Type B pancreatic cell (in vitro differentiated cells): ENCODE measurements at places on chromosomes 2 and 18. TPM values are rescaled to one million over a fixed set of nuclear protein-coding genes. Genes with fewer than 3 reads are reported as not detected.
A peak's percentile ranks its signal among the peaks of the same experiment; 100 is the strongest.

- H3K4me1 ChIP-seq, result no peaks in the 10 kb centered on the region
- no peaks in the 10 kb centered on the region for H3K27me3 ChIP-seq
- H3K27ac ChIP-seq, result no peak overlapping the region
Observed at GRCh38 chr2:210842896-210843295, 286.5 kb downstream of the CPS1 start.

Gene BMP10
- total RNA-seq, result 0.36 TPM in 1 of 2 replicates, not detected in the other

DNA sequence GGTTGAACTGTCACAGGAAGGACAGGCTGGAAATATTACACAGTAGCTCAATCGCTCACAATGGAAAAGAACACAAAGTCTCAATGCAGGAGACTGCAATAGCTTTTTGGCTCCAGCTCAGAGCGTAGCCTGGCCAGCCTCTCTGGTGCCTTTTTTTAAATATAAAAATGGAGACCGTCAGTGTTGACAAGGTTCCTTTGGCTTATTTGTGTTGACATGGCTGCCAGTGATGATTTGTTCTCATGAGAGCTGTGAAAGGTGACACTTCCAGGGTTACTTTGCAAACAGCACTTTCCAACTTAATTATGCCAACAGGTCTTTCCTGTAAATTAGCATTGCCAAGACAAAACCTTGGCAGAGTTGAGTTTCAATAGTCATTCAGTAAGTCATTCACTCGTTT, 70.8 kb downstream of the KCNE4 start:
- no peaks in the 10 kb centered on the region for H3K36me3 ChIP-seq
- no peak overlapping the region for H3K27ac ChIP-seq
- no peak overlapping the region for H3K4me3 ChIP-seq
- DNase-seq, result no peak

GRCh38 chr2:15562354-15563031, 1.4 kb upstream of the NBAS start:
- H3K4me1 ChIP-seq, result peaks cover 41% of the 10 kb centered on the region
- H3K36me3 ChIP-seq, result no peaks in the 10 kb centered on the region
- peak overlapping the region; percentile 90 for H3K27ac ChIP-seq

GRCh38 chr2:65256054-65256453, 28.4 kb downstream of the ACTR2 start:
- H3K4me1 ChIP-seq, result no peaks in the 10 kb centered on the region
- H3K36me3 ChIP-seq, result peaks cover 29% of the 10 kb centered on the region
- no peak overlapping the region for H3K4me3 ChIP-seq
- no peak overlapping the region for H3K27ac ChIP-seq
- no peaks in the 10 kb centered on the region for H3K27me3 ChIP-seq
- DNase-seq, result no peak

Gene PLGLB2
- 3.4 and 5.1 TPM in 2 replicates for total RNA-seq

Gene MARCHF4
- 0.93 and 1.1 TPM in 2 replicates for total RNA-seq

DNA sequence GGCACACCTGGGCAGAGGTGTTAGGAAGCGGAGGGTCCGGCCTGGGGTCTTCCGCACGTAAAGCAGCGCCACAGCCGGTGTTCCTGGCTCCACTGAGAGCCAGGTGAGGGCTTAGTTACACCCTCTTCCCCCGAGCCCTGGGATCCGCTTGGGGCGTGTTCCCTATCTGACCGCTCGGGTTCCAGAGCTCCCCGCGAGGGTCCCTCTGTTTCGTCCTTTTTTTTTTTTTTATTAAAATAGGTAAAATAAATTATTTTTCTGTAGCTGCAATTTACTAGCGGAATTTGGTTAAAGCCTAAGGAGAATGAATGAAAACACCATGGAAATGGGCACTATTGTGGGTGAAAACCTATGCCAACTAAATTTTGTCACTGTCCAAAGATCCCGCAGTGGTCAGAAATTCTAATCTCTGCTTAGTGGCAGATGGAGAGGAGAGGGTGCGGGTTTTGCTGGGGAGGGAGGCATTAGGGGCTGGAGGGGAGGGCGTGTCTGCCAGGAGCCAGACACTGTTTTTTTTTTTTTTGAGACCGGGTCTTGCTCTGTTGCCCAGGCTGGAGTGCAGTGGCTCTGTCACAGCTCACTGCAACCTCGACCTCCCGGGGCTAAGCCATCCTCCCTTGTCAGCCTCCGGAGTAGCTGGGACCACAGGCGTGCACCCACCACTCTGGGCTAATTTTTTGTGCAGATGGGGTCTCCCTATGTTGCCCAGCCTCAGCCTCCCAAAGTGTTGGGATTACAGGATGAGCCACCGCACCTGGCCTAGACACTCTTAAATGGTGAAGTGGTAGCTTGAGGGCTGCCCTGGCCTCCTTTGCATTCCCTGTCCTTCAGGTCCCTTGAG, 834 bp downstream of the PDCL3 start:
- DNase-seq, result no peak
- no peaks in the 10 kb centered on the region for H3K4me1 ChIP-seq
- peak overlapping the region; percentile 98 for H3K27ac ChIP-seq
- peaks cover 20% of the 10 kb centered on the region for H3K36me3 ChIP-seq
- H3K27me3 ChIP-seq, result no peaks in the 10 kb centered on the region
- peak overlapping the region; percentile 98 for H3K4me3 ChIP-seq

GRCh38 chr2:12094134-12094533, 347.7 kb downstream of the LPIN1 start:
- H3K4me1 ChIP-seq, result peaks cover 5% of the 10 kb centered on the region
- no peak overlapping the region for H3K4me3 ChIP-seq
- no peak overlapping the region for H3K27ac ChIP-seq
- H3K27me3 ChIP-seq, result peaks cover 3% of the 10 kb centered on the region
- no peaks in the 10 kb centered on the region for H3K36me3 ChIP-seq
- no peak for DNase-seq

GRCh38 chr18:24602201-24602600, 141.8 kb downstream of the HRH4 start:
- H3K27ac ChIP-seq, result no peak overlapping the region
- H3K36me3 ChIP-seq, result no peaks in the 10 kb centered on the region
- peaks cover 14% of the 10 kb centered on the region for H3K27me3 ChIP-seq
- no peak overlapping the region for H3K4me3 ChIP-seq

- no peaks in the 10 kb centered on the region for H3K27me3 ChIP-seq
- no peak for DNase-seq
- peaks cover 21% of the 10 kb centered on the region for H3K4me1 ChIP-seq
Observed at GRCh38 chr2:25228848-25229278, 60.5 kb upstream of the POMC start.

GRCh38 chr2:8152392-8153257, 529.2 kb upstream of the ID2 start:
- H3K36me3 ChIP-seq, result no peaks in the 10 kb centered on the region
- no peaks in the 10 kb centered on the region for H3K27me3 ChIP-seq
- H3K4me3 ChIP-seq, result no peak overlapping the region
- DNase-seq, result no peak

DNA sequence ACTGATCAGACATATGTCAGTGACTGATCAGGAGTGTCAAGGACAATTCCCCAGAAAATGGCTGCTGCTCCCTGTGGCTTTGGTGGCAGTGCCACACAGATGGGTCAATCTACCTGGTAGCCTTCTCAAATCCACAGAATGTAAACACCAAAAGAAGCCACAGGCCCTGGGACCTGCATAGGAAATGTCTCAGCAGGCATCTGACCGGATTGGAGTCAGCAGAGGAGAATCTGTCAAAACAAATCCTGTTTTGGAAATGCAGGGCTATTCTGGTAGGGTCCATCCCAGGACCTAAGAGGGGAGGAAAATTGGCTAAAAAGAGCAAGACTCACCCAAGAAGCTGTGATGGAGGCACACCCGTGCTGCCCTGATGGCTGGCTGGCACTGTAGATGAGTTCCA, 189.7 kb downstream of the TMEM247 start:
- H3K4me1 ChIP-seq, result peaks cover 32% of the 10 kb centered on the region
- H3K27me3 ChIP-seq, result no peaks in the 10 kb centered on the region
- H3K27ac ChIP-seq, result no peak overlapping the region
- no peaks in the 10 kb centered on the region for H3K36me3 ChIP-seq
- DNase-seq, result no peak

Gene FAM124B
- total RNA-seq, result not detected in 2 replicates

DNA sequence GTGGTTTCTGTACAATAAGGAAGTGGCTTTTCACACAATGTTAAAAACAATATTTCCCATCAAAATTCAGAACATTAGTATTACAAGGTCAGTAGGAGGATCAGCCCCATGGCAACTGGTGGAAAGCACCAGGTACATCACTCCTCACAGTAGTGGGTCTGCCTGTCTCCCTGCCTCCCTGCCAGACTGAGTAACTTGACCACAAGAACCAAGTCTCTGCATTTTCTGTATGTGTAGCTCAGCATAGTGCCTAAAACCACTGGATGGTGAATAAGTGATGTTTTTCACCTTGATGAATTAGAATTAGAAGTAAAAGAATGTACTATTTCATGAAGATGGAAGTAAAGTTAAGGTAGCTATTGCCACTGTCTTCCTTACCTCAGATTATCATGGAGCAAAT, 4.1 kb upstream of the WDR7 start:
- no peak overlapping the region for H3K4me3 ChIP-seq
- peaks cover 8% of the 10 kb centered on the region for H3K4me1 ChIP-seq
- H3K27me3 ChIP-seq, result no peaks in the 10 kb centered on the region

DNA sequence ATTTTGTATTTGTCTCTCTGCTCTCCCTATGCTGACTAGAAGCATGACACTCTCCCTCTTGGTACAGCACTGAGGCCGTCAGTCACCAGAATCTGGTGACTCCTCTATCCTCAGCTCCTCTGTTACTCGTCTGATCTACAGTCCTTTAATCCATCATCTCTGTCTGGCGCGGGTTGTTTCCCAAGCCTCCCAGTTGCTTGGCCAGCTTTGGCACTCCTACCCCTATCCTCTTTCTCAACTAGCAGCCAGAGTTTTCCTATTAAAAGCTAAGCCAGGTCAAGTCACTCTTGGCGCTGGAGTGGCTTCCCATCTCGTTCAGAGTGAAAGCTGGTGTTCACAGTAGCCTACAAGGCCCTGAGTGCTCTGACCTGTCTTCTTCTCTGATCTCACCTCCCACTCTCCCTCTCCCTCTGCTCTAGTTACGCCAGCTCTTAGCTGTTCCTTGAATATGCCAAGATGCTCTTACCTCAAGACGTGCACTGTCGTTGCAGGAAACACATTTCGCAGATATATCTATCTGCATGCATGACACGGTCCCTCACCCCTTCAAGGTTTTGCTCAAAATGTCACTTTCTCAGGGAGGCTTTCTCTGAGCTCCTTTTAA, 41.8 kb upstream of the PSME4 start:
- H3K4me1 ChIP-seq, result peaks cover 5% of the 10 kb centered on the region
- H3K36me3 ChIP-seq, result no peaks in the 10 kb centered on the region
- no peak overlapping the region for H3K4me3 ChIP-seq
- H3K27me3 ChIP-seq, result no peaks in the 10 kb centered on the region
- H3K27ac ChIP-seq, result no peak overlapping the region
- DNase-seq, result no peak

DNA sequence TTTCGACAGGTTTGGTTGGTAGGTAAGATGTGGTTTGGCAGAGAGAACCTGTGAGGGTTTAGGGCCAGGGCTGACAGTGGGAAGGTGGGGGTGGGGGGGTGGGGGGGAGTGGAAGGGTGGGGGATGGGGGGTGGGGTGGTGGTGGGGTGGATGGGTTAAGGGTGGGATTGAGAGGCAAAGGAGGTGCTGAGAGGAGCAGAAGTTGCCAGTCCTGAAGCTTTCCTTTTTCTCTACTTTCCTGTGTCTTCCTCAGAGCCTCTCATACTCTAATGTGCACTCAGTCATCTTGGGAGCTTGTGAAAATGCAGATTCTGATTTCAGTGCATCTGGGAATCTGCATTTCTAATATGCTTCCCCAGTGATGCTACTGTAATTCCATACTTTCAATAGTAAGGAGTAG, 21.0 kb downstream of the MAP4K4 start:
- no peak overlapping the region for H3K27ac ChIP-seq
- no peak for DNase-seq
- no peak overlapping the region for H3K4me3 ChIP-seq

Gene PIEZO2
- total RNA-seq, result 21.8 and 38.8 TPM in 2 replicates

DNA sequence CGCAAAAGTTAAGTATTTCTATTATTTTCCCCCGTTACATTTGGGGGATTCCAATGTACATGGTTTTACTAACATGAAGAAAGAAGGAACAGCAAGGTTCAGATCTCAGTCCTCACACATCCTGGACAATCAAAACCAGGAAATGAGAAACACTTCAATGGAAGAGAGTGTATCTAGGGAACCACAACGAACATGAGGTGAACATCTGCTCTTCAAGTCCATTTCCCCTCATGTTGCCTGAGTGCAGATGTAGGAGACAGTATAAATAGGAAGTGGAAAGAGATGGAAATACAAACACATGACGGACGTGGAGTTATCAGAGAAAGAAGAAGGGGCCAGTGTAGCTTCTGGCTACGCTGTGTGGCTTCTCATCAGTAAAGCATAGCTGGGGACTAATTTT, 52.6 kb downstream of the CHN1 start:
- peaks cover 4% of the 10 kb centered on the region for H3K36me3 ChIP-seq
- DNase-seq, result no peak
- peaks cover 17% of the 10 kb centered on the region for H3K4me1 ChIP-seq
- H3K27ac ChIP-seq, result no peak overlapping the region
- H3K4me3 ChIP-seq, result no peak overlapping the region

DNA sequence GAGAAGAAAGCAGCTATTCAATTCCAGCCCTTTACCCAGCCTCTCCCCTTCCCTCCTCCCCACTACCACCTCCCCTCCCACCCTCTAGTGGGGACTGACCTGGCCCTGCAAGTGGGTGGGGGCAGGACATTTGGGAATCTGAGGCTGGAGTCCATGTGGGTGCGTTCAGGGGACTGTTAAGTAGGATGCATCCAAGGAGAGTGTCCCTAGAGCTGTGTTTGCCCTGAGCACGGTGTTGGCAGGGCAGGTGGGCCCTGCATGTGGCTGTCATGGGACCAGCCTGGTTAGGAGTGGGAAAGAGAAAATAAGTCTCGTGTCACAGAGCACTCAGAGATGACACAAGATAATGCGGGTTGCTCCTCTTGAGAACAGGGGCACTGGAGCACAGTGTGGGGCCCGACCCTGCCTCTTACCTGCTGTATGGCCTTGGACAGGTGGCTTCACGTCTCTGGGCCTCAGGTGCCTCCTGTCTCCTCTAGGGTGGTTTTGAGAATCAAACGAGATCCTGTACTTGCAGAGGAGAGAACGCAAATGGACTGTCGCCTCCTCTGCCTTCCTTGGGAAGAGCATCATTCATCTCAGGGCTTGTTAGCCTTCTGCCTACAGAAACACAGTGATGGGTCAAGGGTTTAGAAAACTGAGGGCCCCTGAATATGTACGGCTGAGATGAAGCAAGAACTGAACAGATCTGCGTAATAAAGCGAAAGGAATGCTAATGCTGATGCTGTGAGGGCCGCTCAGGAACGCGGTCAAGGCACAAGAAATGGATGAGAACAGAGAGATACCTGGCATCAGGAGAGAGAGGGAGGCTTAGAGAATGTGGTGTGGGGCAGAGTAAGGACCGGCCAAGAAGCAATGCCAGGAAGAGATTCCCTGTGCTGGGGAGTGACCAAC, 187.7 kb upstream of the HAAO start:
- H3K4me1 ChIP-seq, result peaks cover 34% of the 10 kb centered on the region
- no peaks in the 10 kb centered on the region for H3K27me3 ChIP-seq
- H3K36me3 ChIP-seq, result peaks cover under 1% of the 10 kb centered on the region
- peak overlapping the region; percentile 77 for H3K27ac ChIP-seq
- no peak for DNase-seq
